ENCODE measurements at places on chromosomes 5 and 9.

GRCh38 chr5:89351222-89351621 is 468.2 kb upstream of the MEF2C start:
- no peak for DNase-seq

DNA sequence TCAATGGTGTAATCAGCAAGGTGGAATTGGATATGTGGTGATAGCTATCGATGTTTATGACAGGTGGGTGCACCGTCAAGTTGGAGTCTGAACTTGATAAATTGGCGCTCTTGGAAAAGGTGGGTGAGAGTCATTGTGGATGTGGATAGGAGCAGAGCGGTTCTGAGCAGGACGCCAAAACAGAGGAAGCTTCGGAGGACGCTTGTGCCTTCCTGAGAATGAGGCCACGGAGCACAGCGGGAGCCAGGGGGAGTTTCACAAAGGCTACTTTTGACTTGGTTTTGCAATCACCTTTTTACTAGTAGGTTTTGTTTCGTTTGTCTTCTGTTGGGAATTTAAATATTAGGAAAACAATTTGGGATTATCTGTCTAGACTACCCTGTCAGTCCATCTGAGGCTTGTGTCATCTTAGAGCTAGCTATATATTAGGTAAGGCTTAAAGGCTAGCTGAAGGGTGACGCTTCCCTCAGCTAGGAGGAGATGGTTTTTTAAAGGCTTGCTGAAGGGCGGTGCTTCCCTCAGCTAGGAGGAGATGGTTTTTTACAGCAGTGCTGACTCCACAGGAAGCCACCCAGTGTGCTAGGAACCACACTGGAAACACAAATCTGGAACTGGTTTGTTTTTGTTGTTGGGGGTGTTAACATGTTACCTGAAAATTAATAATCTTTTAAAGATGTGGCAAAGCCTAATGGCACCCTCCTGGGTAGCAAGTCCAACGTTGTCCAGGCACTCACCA is 142.4 kb upstream of the IRX4 start:
- DNase-seq, result no peak

GRCh38 chr9:88342246-88342645 is 46.0 kb upstream of the SPIN1 start:
- no peak for DNase-seq

DNA sequence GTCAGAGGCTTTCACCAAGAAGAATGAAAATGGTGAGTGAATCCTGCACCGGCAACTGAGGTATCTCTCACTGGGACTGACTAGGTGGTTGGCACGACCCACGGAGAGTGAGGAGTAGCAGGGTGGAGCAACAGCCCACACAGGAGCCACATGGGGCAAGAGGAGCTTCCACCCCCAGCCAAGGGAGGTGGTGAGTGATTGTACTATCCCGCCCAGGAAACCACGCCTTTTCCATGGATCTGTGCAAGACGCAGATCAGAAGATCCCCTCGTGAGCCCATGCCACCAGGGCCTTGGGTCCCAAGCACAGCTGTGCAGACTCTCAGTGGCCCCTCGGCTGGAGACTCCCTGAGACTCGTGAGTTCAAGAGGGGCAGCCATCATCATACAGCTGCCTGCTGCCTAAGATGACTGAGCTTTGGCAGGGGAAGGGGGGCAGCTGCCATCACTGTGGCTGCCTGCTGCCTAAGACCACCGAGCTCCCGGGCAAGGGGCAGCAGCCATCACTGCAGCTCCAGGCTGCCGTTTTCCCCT is 229.5 kb downstream of the AP3B1 start:
- DNase-seq, result no peak

DNA sequence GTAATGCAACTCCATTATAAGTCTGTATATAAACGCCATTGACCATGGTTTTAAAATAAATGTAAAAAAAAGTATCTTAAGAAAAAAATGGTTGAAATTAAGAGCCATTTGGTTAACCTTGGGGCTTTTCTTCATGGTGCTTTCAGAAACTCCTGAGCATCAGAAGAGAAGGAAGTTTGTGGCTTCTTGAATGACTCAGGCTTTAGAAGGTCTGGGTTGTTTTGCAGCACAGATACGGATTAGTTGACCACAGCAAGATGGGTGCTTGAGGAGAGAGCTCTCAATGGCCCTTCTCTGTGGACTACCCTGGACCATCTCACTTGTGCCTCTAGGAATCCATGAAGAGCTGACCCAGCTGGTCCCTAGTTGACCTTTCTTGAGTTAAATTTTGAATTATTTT is 189.5 kb downstream of the TMEM38B start:
- no peak for DNase-seq

Data from inflammatory macrophage treated with lipopolysaccharide for 1 hour (primary cell).